ENCODE measurements at places on chromosomes 6 and 20. TPM values are rescaled to one million over a fixed set of nuclear protein-coding genes. Genes with fewer than 3 reads are reported as not detected.

The GPLD1 gene
- 3.9 TPM for polyA plus RNA-seq

The PHF1 gene
- polyA plus RNA-seq = 74.4 TPM

The F13A1 gene
- polyA plus RNA-seq = 110 TPM

The FLRT3 gene
- polyA plus RNA-seq = 139 TPM

The PRKN gene
- 1.5 TPM for polyA plus RNA-seq

The DCDC2 gene
- 1.6 TPM for polyA plus RNA-seq

The C20orf141 gene
- not detected for polyA plus RNA-seq

The IMPG1 gene
- polyA plus RNA-seq = 2.3 TPM

The BPHL gene
- polyA plus RNA-seq = 50.2 TPM

The SPATA25 gene
- polyA plus RNA-seq = 3.0 TPM

The C6orf141 gene
- polyA plus RNA-seq = 0.86 TPM

The GNMT gene
- polyA plus RNA-seq = 0.62 TPM

The PPP1R16B gene
- polyA plus RNA-seq = 7.5 TPM

The FAM50B gene
- polyA plus RNA-seq = 12.4 TPM

The FRS3 gene
- 6.1 TPM for polyA plus RNA-seq

The FBXO30 gene
- 10.9 TPM for polyA plus RNA-seq

The WFDC10B gene
- polyA plus RNA-seq = not detected

The OR2J1 gene
- polyA plus RNA-seq = not detected

The PNPLA1 gene
- polyA plus RNA-seq = 0.11 TPM

The B3GAT2 gene
- 1.3 TPM for polyA plus RNA-seq

The CRISP3 gene
- polyA plus RNA-seq = 0.10 TPM

The CUTA gene
- polyA plus RNA-seq = 150 TPM

The IP6K3 gene
- 0.72 TPM for polyA plus RNA-seq

The PCSK2 gene
- polyA plus RNA-seq = 1.6 TPM

The DZANK1 gene
- polyA plus RNA-seq = 10.3 TPM

The C6orf118 gene
- polyA plus RNA-seq = 5.3 TPM

The ARMH2 gene
- polyA plus RNA-seq = not detected

The LAMA4 gene
- 99.2 TPM for polyA plus RNA-seq

The UST gene
- polyA plus RNA-seq = 13.8 TPM

The CNKSR3 gene
- polyA plus RNA-seq = 57.9 TPM

The ZC3H12D gene
- 0.20 TPM for polyA plus RNA-seq

The PPP1R14C gene
- polyA plus RNA-seq = 23.4 TPM

The CLPSL2 gene
- 0.52 TPM for polyA plus RNA-seq

The VSTM2L gene
- 1.6 TPM for polyA plus RNA-seq

The DEFB128 gene
- polyA plus RNA-seq = not detected

The IL17F gene
- polyA plus RNA-seq = 0.63 TPM

The OPRM1 gene
- polyA plus RNA-seq = not detected

The TUBB2A gene
- 57.5 TPM for polyA plus RNA-seq

The ADGB gene
- polyA plus RNA-seq = 0.52 TPM

The RBL1 gene
- 10.4 TPM for polyA plus RNA-seq

The CHD6 gene
- polyA plus RNA-seq = 50.8 TPM

The SMLR1 gene
- 0.83 TPM for polyA plus RNA-seq

The XKR7 gene
- 0.47 TPM for polyA plus RNA-seq

The QRSL1 gene
- 18.0 TPM for polyA plus RNA-seq

The FILIP1 gene
- polyA plus RNA-seq = 2.7 TPM

The BFSP1 gene
- polyA plus RNA-seq = 3.2 TPM

The CLIC5 gene
- 18.6 TPM for polyA plus RNA-seq

The AK9 gene
- 12.8 TPM for polyA plus RNA-seq

The RGS17 gene
- polyA plus RNA-seq = 2.3 TPM

The CDH4 gene
- polyA plus RNA-seq = 8.1 TPM

The BCAS4 gene
- polyA plus RNA-seq = 4.4 TPM

The SLC24A3 gene
- 26.8 TPM for polyA plus RNA-seq

The ANGPT4 gene
- 0.18 TPM for polyA plus RNA-seq

The CABLES2 gene
- 11.1 TPM for polyA plus RNA-seq

The PSORS1C1 gene
- 1.0 TPM for polyA plus RNA-seq

The PSMB9 gene
- polyA plus RNA-seq = 5.7 TPM

The MCCD1 gene
- 11.8 TPM for polyA plus RNA-seq
